ENCODE measurements at places on chromosomes 2 and 18.

DNA sequence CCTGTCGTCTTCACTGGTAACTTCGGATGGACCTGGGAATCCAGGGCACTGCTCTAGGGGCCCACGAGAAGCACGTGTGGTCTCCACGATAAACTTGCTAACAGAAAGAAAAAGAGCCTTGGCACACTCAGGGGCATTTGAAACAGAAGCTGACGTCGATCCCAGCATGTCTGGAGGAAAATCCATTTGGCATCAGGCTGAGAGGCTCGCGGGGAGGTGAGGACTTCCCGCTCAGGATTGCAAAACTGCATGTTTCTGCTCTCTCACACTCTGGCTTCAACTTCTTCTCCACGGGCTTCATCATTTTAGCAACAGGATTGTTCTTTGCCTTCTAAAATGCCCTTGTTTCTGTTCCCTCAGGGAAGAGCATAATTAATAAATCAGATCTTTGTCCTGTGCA lies 181.7 kb upstream of the COPS8 start:
- no peak for DNase-seq

DNA sequence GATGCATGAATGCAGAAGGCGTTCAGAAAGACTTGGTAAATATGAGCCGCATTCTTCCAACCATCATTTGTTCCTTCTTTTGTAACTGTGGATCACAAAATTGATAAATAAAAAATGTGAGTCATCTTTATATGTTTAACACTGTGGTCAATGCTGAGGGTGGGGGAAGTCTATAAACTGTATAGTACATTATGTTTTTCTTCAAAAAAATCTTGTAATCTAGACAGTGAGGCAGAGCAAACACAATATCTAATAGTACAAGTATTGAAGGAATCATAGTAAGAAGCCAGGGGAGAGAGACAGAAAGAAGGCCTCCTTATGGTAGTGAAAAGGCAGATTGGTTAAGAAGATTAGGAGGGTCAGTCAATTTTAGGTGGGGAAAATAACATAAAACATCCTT lies 30.7 kb upstream of the CALCRL start:
- no peak for DNase-seq

DNA sequence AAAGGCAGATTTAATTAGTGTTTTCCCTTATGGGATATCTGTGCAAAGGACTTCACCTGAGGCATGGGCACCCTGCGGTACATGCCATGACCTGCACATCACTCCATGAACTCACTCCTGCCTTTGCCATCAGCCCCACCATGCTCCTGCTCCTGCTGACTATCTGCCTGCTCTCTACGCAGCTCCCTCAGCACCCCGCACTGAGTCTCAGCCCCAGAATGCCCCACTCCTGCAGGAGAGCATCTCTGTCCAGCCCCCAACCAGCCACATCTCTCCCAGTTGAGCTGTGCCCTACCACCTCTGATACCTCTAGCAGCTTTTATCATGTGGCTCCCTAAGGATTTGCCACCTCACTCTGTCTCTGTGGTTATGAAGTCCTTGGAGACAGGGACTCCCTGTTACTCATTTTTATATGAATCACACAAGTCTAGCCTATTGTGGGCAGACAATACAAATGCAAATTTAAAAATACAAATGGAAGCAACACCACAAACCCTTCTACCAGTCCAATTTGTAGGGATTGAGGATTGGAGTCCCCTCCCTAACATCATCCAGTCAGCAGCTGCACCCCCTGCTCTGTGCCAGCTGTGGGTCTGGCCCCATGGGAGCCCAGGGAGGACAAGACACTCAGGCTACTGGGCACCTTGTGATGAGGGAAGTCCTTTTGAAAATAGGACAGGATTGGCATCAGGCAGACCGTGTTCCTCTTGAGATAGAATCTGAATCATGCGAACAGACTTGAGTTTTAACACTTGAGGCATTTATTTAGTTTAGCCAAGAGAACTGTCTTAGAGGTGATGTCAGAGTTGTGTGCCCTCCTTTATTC lies 689.6 kb upstream of the HS6ST1 start:
- no peak for DNase-seq

- DNase-seq, result peak; percentile 11
Measured at GRCh38 chr2:182980115-182980514, 58.1 kb downstream of the NCKAP1 start.

DNA sequence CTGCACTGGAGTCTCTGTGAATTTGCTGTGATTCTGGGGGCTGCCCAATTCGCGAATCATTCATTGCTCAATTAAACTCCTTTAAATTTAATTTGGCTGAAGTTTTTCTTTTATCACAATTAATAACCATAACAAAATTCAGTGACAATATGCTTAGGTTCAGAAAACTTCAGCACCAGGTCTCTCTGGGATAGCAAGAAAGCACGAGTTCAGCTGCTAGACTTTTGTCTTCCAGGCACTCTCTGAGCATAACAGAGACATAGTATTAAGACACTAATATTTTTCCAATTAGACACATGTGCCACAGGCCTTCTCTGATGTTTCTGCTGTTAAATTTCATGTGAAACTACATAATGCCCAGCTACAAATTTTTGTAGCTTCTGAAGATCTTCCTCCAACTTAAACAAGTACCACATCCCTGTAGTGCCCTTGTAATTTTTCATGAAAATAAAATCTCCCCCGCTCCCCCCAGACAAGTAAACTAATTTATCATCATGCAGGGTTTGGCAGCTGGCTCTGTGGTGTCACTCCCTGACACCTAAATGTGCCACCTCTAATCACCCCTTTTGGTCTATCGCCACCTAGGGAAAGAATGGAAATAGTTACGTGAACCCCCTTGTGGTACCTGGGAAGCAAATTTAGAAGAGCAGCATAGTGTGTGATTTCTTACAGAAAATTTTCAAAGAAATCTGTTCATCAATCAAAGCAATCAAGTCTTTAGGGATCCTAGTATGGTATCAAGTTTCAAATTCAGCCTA lies 94.1 kb downstream of the CSRNP3 start:
- DNase-seq, result no peak

GRCh38 chr18:63346031-63346430 lies 21.0 kb downstream of the KDSR start:
- DNase-seq, result no peak
